RWPE2 (cell line): ENCODE measurements at places on chromosomes 1 and 21.

- no peak for DNase-seq
Observed at GRCh38 chr21:36728371-36729111, 29.6 kb downstream of the SIM2 start.

GRCh38 chr1:97827887-97828286 lies 92.9 kb downstream of the DPYD start:
- no peak for DNase-seq

- DNase-seq: no peak
Observed at GRCh38 chr1:91608876-91609275, 108.2 kb downstream of the CDC7 start.

GRCh38 chr1:165052936-165053335 lies 303.6 kb downstream of the LMX1A start:
- no peak for DNase-seq

DNA sequence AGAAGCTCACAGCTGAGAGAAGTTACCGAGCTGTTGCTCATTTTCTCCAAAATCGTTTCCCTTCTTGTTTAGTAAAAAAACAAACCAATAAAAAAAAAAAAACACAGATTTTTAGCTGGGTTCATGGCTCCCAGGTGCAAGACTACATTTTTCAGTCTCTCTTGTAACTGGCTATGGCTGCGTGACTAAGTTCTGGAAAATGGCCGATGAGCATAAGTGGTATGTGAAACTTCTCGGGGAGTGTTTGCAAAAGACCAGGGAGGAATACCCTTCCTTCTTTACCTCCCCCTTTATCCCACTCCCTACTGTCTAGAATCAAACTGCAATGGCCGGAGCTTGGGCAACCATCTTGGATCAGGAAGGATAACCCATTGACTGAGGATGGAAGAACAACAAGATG lies 38.7 kb upstream of the KANK4 start:
- DNase-seq: no peak

- DNase-seq: no peak
Observed at GRCh38 chr1:81463936-81464837, 336.5 kb upstream of the ADGRL2 start.
